ENCODE measurements at places on chromosomes 5 and 9. TPM values are rescaled to one million over a fixed set of nuclear protein-coding genes. Genes with fewer than 3 reads are reported as not detected.
A peak's percentile ranks its signal among the peaks of the same experiment; 100 is the strongest.

HAVCR1 gene
- total RNA-seq, result not detected

GPR151 gene
- total RNA-seq, result not detected

LCN10 gene
- not detected for total RNA-seq

BARHL1 gene
- total RNA-seq, result not detected

NR6A1 gene
- 3.0 TPM for total RNA-seq

ADAMTSL1 gene
- total RNA-seq, result 0.79 TPM

CCDC187 gene
- total RNA-seq, result not detected

LCN15 gene
- total RNA-seq, result not detected

F12 gene
- total RNA-seq, result 295 TPM

PNPLA7 gene
- 6.2 TPM for total RNA-seq

WNK2 gene
- 1.9 TPM for total RNA-seq

TEK gene
- 6.1 TPM for total RNA-seq

DNA sequence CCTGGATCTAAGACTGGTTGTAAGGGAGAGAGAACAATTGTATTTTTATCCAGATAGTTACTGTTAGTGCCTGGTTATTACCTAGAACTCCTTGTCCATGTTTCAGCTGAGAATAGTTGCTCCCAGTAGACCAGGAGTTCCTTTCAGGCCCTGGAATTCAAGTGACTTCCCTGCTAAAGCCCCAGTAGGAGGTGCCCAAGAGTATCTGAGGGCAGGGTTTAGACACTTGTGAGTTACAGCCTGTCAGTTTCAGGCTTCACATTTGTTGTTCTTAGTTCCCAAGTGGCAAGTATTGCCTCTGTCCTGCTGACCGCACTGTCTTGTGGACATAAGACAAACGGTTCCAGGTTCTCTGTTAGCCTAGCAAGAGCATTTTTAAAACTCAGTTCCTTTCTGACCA is 743.9 kb upstream of the SEMA6A start:
- no peak overlapping the region for H3K4me3 ChIP-seq
- DNase-seq, result no peak
- no peaks in the 10 kb centered on the region for H3K27me3 ChIP-seq
- no peak overlapping the region for H3K27ac ChIP-seq
- no peaks in the 10 kb centered on the region for H3K36me3 ChIP-seq
- no peaks in the 10 kb centered on the region for H3K4me1 ChIP-seq

- peaks cover 5% of the 10 kb centered on the region for H3K4me1 ChIP-seq
- H3K27me3 ChIP-seq, result no peaks in the 10 kb centered on the region
- no peak overlapping the region for H3K4me3 ChIP-seq
- no peak overlapping the region for H3K27ac ChIP-seq
- peaks cover 65% of the 10 kb centered on the region for H3K36me3 ChIP-seq
Observed at GRCh38 chr9:134144801-134145200, 8.9 kb downstream of the WDR5 start.

- H3K27me3 ChIP-seq, result no peaks in the 10 kb centered on the region
- no peak for DNase-seq
- no peak overlapping the region for H3K27ac ChIP-seq
- no peaks in the 10 kb centered on the region for H3K4me1 ChIP-seq
- H3K4me3 ChIP-seq, result no peak overlapping the region
- no peaks in the 10 kb centered on the region for H3K36me3 ChIP-seq
Observed at GRCh38 chr9:1320607-1321195, 270.5 kb downstream of the DMRT2 start.

- no peak overlapping the region for H3K4me3 ChIP-seq
- H3K4me1 ChIP-seq, result peaks cover 6% of the 10 kb centered on the region
- H3K27me3 ChIP-seq, result no peaks in the 10 kb centered on the region
Observed at GRCh38 chr9:121187636-121188305, 13.9 kb downstream of the RAB14 start.

- no peaks in the 10 kb centered on the region for H3K27me3 ChIP-seq
- H3K4me3 ChIP-seq, result no peak overlapping the region
- H3K27ac ChIP-seq, result no peak overlapping the region
- no peaks in the 10 kb centered on the region for H3K36me3 ChIP-seq
Observed at GRCh38 chr9:100581661-100582060, 3.8 kb downstream of the CAVIN4 start.

DNA sequence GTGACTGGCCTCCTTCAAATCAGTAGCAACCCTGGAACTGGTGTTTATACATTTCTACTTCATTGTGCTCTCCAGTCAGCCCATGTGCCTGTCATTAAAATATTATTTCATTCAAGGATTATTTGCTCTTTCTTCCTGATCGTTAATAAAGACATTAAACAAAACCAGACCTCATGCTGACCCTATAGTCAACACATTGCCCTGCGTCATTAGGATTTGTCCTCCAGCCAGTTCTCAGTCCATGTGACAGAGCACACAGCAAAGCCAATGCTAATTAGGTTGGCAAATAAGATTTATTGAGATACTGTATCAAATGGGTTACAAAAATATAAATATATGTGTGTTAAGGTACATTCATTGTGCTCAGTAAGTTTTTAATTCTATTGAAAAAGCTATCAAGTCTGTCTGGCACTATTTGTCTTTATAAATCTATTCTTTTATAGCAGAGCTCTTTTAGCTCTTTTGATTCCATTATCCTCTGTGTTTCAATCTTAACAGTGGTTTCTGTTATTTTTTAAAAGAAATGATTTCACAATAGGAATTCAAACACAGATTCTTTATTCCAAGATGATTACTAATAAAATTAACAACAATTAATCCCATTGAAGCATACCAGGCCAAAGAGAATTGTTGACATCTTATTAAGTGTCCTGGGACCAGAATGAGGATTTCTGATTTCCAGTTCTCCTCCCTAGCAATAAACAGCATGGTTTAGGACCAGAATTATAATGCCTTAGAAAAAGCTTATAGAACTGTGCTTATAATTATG is 209.4 kb upstream of the RGMB start:
- H3K4me3 ChIP-seq, result no peak overlapping the region
- DNase-seq, result no peak

GRCh38 chr9:87343816-87344430 is 153.7 kb upstream of the DAPK1 start:
- H3K36me3 ChIP-seq, result no peaks in the 10 kb centered on the region
- DNase-seq, result no peak
- no peak overlapping the region for H3K4me3 ChIP-seq

DNA sequence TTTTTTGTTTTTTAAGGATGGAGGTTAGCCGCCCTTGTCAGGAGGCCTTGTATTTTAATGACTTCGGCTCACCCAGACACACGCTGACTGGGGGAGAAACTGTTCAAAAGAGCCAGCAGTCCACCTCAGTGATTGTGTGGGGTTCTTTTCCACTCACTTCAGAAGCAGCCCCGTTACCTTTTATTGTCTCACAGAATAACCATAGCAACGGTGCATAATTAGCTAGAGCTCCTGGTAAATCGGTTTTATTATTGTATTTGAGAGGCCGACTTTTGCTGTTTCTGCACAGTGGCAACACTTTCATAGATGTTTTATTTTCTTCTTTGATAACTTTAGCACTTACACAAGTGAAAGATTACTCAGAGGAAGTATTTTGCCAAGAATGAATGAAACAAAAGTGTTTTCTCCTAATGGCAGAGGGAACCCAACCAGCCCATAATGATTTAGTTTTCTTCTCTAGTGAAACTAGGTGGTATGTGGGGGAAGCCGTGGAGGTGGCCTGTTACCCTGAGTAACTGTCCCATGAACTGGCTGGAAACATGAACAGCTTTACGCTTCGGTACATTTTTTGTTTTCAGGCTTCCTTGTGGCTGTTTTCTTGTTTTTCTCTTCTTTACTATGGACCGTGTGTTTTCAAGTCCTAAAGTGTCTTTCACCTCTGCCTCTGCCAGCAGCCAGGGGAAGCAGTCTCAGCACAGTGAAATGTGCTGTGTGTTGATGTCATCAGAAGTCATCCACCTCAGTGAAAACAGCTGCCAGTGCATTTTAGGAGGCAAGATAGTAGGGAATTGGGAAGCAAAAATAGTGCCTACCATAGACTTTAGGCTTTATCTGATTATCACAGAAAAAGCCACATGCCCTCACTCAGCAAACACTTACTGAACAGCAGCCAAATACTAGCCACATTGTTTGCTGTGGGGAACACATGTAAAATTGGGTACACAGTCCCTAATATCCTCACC is 414.7 kb downstream of the KDM4C start:
- H3K36me3 ChIP-seq, result no peaks in the 10 kb centered on the region
- H3K27ac ChIP-seq, result no peak overlapping the region
- no peaks in the 10 kb centered on the region for H3K4me1 ChIP-seq
- H3K27me3 ChIP-seq, result no peaks in the 10 kb centered on the region
- H3K4me3 ChIP-seq, result no peak overlapping the region
- DNase-seq, result no peak

DNA sequence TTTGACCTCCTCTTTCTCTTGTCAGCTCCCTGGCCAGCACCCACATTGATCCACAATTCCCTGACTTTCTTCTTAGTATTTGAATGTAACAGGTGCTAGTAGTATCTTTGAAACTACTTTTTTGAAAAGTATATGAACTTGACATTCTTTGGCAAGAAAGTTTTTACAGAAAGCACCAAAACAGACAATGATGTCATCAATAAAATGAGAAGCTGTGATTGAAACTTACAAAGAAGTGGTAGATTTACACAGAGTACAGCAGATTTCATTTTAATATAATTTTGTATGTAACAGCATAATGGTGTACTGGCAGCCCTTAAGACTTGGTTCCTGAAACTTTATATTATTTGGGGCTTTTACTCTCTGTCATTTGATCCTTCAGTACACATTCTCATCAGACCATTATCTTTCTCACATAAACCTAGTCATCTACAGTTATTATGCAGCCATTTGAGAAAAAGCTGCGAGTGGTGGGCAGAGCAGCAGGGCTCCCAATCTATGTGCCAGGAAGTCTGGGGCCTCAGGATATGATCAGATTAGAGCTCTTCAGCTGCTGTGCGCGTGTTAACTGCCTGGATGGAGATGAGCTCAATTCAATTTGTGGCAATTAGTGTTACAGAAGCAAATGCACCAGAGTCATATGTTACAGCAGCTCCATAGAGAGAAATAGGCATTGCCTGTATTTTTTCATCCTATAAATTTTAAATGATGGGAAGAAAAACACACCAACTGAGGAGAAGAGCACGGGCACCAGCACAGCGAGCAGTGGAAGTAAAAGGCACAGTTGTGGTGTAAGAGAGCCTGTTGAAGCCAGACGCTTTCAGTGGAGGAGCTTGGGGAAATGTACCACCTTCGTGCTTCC is 126.1 kb downstream of the STARD4 start:
- H3K27ac ChIP-seq, result no peak overlapping the region
- no peak overlapping the region for H3K4me3 ChIP-seq

- DNase-seq, result peak; percentile 27
- no peaks in the 10 kb centered on the region for H3K4me1 ChIP-seq
- H3K4me3 ChIP-seq, result no peak overlapping the region
- no peak overlapping the region for H3K27ac ChIP-seq
- no peaks in the 10 kb centered on the region for H3K36me3 ChIP-seq
- no peaks in the 10 kb centered on the region for H3K27me3 ChIP-seq
Observed at GRCh38 chr9:3576328-3576727, 50.5 kb upstream of the RFX3 start.

GRCh38 chr5:65128226-65128625 is 353.5 kb downstream of the ADAMTS6 start:
- H3K4me1 ChIP-seq, result no peaks in the 10 kb centered on the region
- DNase-seq, result no peak
- H3K4me3 ChIP-seq, result no peak overlapping the region
- no peak overlapping the region for H3K27ac ChIP-seq
- no peaks in the 10 kb centered on the region for H3K27me3 ChIP-seq

DNA sequence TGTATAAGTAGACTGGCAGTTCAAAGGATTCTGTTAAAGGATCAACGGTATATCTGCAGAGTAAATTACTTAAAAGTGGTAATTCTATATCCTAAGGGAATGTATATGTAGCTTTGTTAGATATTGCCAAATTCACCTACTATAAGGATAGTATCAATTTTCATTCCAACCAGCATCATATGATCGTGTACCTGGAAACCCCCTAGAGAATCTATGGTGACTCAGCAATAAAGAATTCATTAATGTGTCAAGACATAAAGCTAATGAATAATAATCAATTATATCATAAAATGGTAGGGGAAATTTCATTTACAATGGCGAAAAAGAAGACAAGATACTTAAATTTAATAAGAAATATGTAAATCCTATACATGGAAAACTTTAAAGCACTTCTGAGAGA is 234.1 kb upstream of the ACTBL2 start:
- no peak overlapping the region for H3K4me3 ChIP-seq
- no peak overlapping the region for H3K27ac ChIP-seq
- H3K27me3 ChIP-seq, result no peaks in the 10 kb centered on the region
- H3K36me3 ChIP-seq, result no peaks in the 10 kb centered on the region
- H3K4me1 ChIP-seq, result no peaks in the 10 kb centered on the region

DNA sequence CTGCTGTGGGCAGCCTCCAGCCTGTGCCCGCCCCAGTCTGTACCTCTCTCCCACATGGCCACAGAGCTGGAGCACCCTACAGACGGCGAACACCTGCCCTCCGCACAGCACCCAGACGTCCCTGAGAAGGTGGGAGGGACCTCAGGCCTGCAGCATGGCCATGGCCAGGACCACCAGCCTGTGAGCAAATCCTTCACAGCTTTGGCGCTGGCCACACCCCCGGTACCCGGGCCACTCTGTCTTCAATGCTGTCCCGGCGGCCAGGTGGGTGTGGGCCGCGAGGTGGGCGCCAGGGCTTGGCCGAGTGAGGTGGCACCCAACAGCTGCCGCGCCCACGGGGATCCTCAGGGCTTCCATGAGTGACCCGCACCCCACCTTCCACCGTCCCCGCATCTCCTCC is 18.7 kb downstream of the NOTCH1 start:
- no peak overlapping the region for H3K27ac ChIP-seq
- no peaks in the 10 kb centered on the region for H3K36me3 ChIP-seq
- H3K4me3 ChIP-seq, result no peak overlapping the region
- H3K4me1 ChIP-seq, result peaks cover 54% of the 10 kb centered on the region
- DNase-seq, result no peak

- H3K4me3 ChIP-seq, result no peak overlapping the region
- H3K27me3 ChIP-seq, result no peaks in the 10 kb centered on the region
- no peaks in the 10 kb centered on the region for H3K4me1 ChIP-seq
Observed at GRCh38 chr9:2494562-2494961, 127.0 kb upstream of the VLDLR start.

- no peaks in the 10 kb centered on the region for H3K36me3 ChIP-seq
- no peak overlapping the region for H3K4me3 ChIP-seq
- H3K27ac ChIP-seq, result no peak overlapping the region
Observed at GRCh38 chr9:18776836-18777820, 255.9 kb downstream of the SAXO1 start.

DNA sequence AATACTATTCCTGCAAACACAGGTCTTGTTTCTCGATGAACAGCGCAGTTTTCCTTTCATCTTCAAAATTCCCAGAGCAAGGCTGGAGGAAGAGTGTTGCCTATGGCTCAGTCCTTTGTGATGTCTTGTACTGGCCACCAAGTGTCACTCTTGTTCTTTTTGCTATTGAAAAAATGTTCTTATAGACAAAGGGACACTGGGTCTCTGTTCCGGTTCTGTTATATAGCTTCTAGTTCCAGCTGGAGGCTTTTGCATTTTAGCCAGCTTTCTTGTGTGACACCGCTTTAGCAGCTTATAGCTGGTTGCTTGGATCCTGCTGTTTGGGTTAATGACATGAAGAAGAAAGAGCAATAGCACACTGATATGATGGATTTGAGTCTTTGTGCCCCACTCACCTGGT is 343.7 kb upstream of the KCNN2 start:
- H3K27ac ChIP-seq, result no peak overlapping the region
- no peak for DNase-seq
- no peaks in the 10 kb centered on the region for H3K36me3 ChIP-seq
- H3K4me1 ChIP-seq, result no peaks in the 10 kb centered on the region
- no peak overlapping the region for H3K4me3 ChIP-seq

- no peak overlapping the region for H3K27ac ChIP-seq
- no peak for DNase-seq
- H3K4me3 ChIP-seq, result no peak overlapping the region
- H3K36me3 ChIP-seq, result no peaks in the 10 kb centered on the region
Observed at GRCh38 chr5:118440496-118440895, 547.9 kb downstream of the DTWD2 start.

- H3K4me3 ChIP-seq, result no peak overlapping the region
- no peak for DNase-seq
- H3K36me3 ChIP-seq, result no peaks in the 10 kb centered on the region
- no peak overlapping the region for H3K27ac ChIP-seq
Observed at GRCh38 chr5:36756848-36757247, 119.7 kb upstream of the NIPBL start.
